Stimulated activated CD4-positive, alpha-beta T cell treated with anti-CD3 and anti-CD28 coated beads, TNF-alpha, amount 100 ng/mL, for 1 hour (primary cell): ENCODE measurements at places on chromosomes 6 and 20.

DNA sequence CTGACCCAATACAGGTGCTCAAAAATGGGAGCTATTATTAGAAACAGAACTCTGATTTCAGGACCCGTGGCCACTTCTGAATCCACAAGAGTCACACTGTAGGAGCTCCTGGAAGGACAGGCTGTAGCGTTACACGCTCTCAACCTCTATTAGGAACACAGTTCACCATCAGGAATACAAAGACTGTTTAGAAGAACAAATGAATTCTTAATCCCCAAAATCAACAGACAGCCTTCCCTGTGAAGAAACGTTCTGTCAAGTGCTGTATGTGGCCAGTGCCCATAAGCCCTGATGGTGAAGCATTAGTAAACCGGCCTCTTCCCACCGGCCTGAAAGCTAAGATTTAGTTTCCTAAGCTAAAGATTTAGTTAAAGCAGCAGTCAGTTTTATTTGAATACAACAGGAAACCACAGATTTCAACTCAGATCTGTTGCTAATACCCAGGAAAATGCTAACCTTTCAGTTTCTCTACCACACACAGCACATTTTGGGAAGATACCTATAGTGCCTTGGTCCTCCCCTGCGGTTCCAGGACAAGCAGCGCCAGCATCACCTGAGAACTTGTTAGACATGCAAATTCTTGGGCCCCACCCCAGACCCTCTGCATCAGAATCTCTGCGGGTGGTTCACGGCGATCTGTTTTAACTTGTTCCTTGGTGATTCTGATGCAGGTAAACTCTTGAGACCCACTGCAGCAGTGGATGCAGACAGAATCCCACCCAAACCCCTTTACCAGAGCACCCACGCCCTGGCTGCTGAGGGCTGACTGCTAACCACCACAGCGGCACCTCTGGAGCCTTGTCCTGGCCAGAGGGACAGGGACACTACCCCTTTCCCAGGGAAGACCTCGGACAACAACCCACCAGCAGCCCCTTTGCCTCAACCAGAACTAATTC lies 33.4 kb downstream of the MTRES1 start:
- DNase-seq, result no peak

DNA sequence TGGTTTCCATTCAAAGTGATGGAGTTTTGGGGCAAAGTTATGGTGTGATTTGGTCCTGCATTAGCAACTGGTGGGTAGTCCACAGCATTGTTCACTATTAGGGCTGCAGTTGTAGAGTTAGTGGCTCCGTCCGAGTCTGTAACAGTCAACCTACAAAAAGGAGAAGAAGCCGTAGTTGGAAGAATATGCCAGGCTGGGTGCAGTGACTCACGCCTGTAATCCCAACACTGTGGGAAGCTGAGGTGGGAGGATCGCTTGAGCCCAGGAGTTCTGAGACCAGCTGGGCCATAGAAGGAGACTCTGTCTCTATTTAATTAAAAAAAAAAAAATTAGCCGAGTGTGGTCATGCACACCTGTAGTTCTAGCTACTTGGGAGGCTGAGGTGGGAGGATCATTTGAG lies 69.5 kb downstream of the KIAA0319 start:
- DNase-seq, result no peak

- no peak for DNase-seq
Observed at GRCh38 chr6:32271429-32271828, 47.6 kb upstream of the NOTCH4 start.

GRCh38 chr20:42051921-42052320 lies 433.7 kb upstream of the CHD6 start:
- no peak for DNase-seq

- no peak for DNase-seq
Observed at GRCh38 chr6:115441651-115442050, 619.0 kb downstream of the FRK start.

DNA sequence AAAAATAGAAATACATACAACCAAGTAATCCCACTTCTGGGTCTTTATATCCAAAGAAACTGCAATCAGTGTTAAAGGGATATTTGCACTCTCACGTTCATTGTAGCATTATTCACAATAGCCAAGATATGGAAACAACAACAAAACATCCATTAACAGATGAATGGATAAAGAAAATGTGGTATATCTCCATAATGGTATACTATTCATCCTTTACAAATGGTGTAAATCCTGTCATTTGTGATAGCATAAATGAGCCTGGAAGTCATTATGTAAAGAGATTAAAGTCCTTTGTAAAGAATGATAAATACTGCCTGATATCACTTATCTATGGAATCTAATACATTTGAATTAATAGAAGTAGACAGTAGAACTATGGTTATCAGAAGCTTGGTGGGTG lies 327.7 kb downstream of the UTRN start:
- DNase-seq, result no peak

- DNase-seq, result no peak
Observed at GRCh38 chr20:10626896-10627295, 46.9 kb downstream of the JAG1 start.

DNA sequence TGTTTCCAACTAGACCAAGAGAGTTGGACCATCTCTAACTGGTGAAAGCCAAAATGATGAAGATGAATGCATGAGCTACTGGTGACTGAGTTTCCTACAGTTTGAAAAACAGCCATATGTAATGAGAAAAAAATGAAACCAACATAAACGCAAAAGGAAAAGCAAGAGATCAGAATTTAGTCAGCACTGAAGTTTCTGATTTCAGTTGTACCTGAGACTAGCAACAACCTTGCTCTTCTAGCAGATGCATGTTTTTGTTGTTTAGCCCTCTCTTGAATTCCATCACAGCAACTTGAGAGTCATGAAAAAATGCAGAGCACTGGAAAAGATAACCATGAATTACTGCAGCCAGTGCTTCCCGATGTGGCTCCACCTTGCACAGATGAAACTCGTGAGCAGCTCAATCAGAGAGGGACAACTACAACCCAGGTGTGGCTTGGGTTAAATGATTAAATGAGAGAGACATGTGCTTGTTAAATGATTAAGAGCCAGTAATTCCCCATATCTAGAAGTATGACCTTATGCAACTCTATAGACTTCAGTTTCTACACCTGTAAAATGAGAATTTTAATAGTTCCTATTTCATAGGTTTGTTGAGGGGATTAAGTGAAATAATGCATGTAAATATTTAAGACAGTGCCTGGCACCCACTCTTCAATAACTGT lies 104.8 kb downstream of the ELOVL4 start:
- DNase-seq, result no peak

DNA sequence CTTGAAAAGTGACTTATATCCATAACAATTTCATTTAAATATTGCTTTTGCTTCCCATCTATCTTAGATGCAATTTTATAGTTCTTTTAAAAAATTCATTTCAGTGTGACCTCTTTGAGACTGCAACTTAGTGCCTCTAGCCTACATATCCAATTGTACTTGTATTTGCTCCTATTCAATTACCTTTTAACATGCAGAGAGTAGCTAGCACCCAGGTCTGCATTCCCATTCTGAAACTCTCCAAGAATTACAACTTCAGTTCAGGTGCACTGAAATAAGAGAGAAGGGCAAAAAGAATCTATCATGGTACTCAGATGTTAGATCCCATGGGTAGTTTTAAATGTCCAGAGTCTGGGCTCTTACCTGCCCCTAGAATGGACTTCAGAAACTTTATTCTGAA lies 765.4 kb upstream of the SLC35B3 start:
- no peak for DNase-seq

DNA sequence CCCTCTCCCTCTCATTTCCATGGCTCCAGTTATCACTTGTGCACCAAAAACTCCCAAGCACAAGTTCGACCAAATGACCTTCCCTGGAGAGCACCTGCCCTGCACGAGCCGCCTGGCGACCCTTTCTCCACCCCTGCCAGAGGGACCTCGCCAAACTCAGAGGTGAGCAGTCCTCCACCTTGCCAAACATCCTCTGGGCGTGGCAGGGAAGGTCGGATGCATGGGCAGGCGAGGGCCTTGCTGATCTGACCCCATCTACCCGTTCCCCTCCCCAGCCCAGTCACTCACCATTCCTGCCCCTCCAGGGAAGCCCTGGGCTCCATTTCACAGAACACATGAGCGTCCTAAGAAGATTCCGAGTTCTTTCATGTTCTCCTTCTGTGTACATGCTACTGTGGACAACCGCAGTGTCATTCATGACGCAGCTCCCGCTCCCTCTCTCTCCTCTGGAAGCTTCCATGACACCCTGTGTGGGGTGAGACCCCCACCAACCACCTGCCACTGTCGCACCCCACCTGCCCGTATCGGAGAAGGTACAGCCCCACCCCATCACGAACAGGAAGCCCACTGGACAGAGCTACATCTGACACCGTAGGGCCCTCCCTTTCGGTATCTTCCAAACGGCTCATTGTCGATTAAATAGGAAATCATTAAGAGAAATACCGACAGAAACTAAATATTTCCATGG lies 104.3 kb downstream of the DACT2 start:
- no peak for DNase-seq

GRCh38 chr20:16158976-16159286 lies 414.3 kb downstream of the KIF16B start:
- no peak for DNase-seq

GRCh38 chr6:40407239-40407638 lies 179.9 kb downstream of the LRFN2 start:
- DNase-seq, result no peak

DNA sequence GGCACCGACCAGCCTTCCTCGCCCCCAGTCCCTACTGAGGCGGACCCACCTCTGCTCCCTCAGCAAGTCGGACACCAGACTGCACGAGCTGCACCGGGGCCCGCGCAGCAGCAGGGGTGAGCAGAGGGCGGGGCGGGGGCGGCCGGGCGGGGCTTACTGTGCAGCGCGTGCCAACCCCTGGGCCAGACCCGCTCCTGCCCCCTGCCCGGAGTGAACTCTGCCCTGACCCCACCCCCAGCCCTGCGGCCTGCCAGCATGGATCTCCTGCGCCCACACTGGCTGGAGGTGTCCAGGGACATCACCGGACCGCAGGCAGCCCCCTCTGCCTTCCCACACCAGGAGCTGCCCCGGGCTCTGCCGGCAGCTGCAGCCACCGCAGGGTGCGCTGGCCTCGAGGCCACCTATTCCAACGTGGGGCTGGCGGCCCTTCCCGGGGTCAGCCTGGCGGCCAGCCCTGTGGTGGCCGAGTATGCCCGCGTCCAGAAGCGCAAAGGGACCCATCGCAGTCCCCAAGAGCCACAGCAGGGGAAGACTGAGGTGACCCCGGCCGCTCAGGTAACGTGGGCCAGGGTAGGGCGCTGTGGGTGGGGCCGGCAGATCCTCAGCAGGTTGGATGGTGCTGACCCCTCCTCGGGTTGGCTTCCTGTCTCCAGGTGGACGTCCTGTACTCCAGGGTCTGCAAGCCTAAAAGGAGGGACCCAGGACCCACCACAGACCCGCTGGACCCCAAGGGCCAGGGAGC lies 1.5 kb upstream of the SLC2A4RG start:
- DNase-seq, result no peak

- DNase-seq, result no peak
Observed at GRCh38 chr6:10368861-10369260, 46.0 kb downstream of the TFAP2A start.

GRCh38 chr6:33875696-33876095 lies 71.9 kb upstream of the MLN start:
- DNase-seq, result no peak

DNA sequence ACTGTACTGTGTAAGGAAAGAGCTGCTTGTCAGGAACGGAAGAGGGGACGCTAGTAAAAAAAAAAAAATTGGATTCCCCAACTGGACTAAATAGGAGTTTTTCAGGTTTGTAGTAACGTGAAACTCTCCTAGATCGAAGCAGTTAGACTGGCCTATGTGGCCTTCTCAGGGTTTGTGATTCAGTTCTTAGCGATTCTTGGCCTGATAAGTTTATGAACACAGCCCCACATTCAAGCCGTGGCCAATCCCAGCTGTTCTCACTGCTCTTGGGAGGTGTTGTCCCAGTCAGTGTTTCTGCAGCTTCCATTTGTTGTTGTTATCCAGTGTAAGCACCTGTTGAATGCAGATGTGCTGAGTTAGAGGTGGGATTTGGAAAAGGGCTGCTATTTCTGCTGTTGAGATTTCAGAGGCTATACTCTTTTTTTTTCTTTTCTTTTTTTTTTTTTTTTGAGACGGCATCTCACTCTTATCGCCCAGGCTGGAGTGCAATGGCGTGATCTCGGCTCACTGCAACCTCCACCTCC lies 29.7 kb downstream of the TAF8 start:
- DNase-seq, result no peak

- DNase-seq, result no peak
Observed at GRCh38 chr20:24487648-24488047, 18.2 kb downstream of the SYNDIG1 start.

- DNase-seq, result no peak
Observed at GRCh38 chr20:60206259-60206658, 248.0 kb downstream of the CDH26 start.

DNA sequence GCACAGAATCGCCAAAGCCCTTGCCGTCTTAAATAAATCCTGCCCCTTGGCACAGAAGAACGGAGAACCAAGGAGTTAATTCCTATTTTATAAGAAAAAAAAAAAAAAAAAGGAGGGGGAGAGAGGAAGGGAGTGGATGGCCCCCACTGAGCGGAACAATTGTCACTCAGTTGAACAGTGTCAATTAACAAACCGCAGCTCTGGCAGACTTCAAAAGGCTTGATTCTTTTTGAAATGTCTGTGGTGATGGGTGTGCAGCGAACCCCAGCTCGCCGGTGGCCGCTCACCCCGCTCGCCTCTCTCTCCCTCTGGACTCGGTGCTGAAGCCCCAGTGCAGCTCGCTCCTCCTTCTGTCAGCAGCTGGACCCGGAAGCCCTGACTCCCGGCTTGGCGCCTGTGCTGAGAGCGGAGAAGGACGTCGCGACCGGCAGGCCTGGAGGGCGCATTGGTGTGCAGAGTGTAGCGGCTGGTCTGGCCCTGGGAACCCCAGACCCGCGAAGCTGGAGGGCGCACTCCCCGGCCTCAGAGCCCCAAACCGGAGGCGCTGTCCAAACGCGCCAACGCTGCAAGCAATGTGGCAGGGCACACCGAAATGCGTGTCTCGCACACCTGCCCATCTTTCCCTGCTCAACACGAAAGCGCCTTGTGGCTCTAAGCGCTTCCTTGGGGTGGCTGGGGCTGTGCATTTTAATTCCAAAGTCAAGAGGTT lies 3.4 kb downstream of the LINC00237 start:
- no peak for DNase-seq

- DNase-seq, result no peak
Observed at GRCh38 chr6:120945905-120946594, 388.2 kb downstream of the TBC1D32 start.

DNA sequence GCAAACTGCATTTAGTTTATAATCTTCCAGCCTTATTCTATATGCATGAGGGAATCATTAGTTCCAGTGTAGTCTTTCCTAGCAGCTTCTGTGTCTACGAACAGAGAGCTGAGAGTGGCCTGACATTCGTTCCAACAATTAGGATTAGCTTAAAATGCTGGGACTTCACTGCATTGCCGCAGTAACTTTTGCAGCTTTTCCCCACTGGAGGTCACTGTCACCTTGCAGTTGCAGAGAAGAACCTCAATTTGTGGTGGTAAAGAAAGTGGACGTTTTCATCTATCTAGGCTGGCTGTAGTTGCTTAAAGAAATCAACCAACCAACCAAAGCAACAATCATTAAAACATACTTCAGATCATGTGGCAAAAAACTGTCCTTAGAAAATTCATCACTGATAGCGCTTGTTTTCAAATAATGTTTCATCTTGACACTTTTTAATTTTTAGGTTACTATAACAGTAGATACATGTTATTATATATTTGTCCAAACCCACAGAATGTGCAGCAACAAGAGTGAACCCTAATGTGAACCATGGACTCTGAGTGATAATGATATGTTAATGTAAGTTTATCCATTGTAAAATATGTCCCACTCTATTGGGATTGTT lies 12.2 kb downstream of the MYLK4 start:
- no peak for DNase-seq
